Heart left ventricle (tissue), 16 donors: ENCODE measurements at places on chromosomes 7 and 10. TPM values are rescaled to one million over a fixed set of nuclear protein-coding genes. Genes with fewer than 3 reads are reported as not detected.

Gene PSAP
- polyA plus RNA-seq, result 454 TPM

Gene HOXA4
- 0.69 TPM for polyA plus RNA-seq

Gene SFMBT2
- polyA plus RNA-seq, result 9.6 TPM

Gene C7orf57
- polyA plus RNA-seq, result not detected

Gene GPR26
- polyA plus RNA-seq, result not detected
